ENCODE measurements at places on chromosomes 11 and 22.

- no peak for DNase-seq
These were observed 258.2 kb upstream of the FAT3 start for GRCh38 chr11:91966368-91966767.

DNA sequence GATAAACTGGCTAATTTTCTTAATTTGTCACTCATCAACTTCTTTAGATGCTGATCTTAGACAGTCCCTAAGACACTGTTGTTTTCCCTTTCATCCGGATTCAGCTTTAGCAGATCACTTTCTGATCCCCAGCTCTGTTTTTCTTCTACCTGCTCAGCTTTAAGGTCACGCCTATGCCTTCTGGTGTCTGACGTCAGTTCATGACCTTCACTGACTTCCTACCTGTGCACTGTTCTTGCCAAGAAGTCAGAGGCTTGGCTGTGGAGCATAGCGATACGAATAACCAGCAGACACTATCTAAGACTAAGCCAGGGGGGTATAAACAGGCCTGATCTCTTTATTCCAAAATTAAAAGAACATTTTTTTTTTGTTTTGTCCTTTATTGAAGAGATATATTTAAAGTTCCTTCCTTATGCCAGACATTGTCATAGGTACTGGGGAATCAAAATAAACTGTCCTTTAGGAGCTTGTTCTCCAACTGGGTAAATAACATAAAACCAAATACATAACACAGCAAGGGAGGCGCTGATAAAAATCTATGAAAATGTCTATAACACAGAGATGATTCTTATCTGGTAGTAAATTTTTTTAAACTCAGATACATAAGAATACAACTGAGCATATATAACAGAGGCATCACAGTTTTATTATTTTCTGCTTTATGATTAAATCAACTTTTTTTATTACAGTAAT, 352.2 kb upstream of the CTSC start:
- DNase-seq = no peak

DNA sequence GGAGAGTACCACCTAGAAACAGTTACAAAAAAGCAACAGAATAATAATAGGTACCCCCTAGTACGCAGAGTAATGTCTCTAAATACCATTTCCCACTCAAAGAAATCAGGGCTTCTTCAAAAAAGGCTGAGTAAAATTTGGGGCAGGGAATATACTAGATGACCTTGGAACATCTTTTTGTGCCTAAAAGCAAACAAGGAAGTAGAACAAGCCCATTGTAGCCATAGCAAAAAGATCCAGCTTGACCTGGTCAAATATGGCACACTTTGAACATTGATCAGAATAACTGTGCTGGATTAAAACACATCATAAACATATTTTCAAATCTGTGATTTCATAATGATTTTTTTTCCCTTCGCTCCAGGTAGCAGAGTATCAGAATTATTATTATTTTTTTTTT, 91.5 kb downstream of the YAP1 start:
- DNase-seq = no peak

GRCh38 chr11:60085909-60086308, 2.6 kb upstream of the MS4A2 start:
- DNase-seq = no peak

- no peak for DNase-seq
These were observed 22.8 kb downstream of the SERPIND1 start for GRCh38 chr22:20796731-20797130.
